ENCODE measurements at places on chromosomes 5 and 9. TPM values are rescaled to one million over a fixed set of nuclear protein-coding genes. Genes with fewer than 3 reads are reported as not detected.

- no peak for DNase-seq
Observed at GRCh38 chr9:72256931-72257330, 107.7 kb downstream of the GDA start.

DNA sequence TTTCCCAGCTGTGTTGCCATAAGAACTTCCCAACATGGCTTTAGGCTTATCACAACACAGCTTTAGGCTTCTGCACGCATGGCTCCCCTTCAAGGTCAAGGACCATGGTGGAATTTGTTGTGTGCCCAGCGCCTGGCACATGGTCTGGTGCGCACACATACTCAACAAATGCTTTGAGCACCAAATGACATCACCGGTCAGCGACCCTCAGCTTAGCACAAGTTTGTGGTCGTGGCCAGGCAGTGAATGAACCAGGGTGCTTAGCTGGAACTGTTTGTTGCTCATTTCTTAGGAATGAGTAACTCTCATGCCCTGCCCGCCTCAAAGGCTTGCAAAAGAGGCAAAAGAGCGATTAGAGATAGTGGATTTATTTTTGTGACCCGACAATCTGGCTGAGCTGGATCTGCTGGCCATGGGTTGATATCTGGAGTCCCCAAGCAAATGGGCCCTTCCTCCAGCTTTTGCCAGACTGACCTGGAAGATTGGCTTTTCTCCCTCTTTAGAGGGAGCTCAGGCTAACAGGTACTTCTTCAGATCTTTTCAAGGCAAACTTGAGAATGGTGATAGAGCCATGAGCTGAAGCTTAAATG, 58.9 kb downstream of the DAP start:
- peak; percentile 60 for DNase-seq

- DNase-seq = peak; percentile 22
Observed at GRCh38 chr5:122494109-122494508, 182.1 kb downstream of the SNCAIP start.

DNA sequence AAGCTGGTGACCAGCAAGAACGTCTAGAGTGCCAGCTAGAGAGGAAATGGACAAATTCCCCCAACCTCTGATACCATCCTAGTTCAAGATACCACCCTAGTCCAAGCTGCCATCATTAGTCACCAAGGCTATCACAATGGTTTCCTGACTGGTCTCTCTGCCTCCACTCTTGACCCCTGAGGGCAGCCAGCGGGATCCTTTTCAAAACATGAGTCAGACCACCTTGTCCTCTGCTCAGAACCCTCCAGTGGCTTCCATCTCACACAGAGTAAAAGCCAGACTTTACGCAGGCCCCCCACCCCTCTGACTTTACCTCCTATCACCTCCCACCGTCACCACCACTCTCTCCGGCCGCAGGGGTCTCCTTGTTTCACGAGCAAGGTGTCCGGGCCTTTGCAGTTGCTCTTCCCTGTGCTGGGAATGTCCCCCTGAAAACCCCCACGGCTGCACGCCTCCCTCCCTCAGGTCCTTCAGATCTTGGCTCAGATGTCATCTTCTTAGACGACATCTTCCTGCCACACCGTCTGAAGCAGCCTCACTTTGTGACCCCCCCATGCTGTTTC, 42.2 kb upstream of the FBXW11 start:
- DNase-seq = no peak

GRCh38 chr9:98109052-98109451, 10.0 kb downstream of the TRIM14 start:
- DNase-seq = no peak

- no peak for DNase-seq
Observed at GRCh38 chr9:88308831-88309560, 79.2 kb upstream of the SPIN1 start.

GRCh38 chr9:6598249-6598725, 47.2 kb downstream of the GLDC start:
- DNase-seq = no peak

OBP2B gene
- not detected for total RNA-seq

DNA sequence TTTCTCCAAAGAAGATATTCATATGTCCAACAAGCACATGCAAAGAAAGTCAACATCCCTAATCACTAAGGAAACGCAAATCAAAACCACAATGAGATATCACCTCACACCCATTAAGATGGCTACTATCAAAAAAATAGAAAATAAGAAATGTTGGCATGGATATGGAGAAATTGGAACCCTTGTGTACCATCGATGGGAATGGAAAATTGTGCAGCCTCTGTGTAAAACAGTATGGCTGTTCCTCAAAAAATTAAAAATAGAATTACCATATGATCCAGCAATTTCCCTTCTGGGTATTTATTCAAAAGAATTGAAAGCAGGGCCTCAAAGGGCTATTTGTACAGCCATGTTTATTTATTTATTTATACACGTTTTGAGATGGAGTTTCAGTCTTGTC, 43.0 kb upstream of the HRH2 start:
- no peak for DNase-seq

GRCh38 chr5:58849921-58850667, 267.2 kb downstream of the RAB3C start:
- peak; percentile 84 for DNase-seq

Measured in HT-29 (cell line).